ENCODE measurements at places on chromosomes 7 and 10. TPM values are rescaled to one million over a fixed set of nuclear protein-coding genes. Genes with fewer than 3 reads are reported as not detected.

DNA sequence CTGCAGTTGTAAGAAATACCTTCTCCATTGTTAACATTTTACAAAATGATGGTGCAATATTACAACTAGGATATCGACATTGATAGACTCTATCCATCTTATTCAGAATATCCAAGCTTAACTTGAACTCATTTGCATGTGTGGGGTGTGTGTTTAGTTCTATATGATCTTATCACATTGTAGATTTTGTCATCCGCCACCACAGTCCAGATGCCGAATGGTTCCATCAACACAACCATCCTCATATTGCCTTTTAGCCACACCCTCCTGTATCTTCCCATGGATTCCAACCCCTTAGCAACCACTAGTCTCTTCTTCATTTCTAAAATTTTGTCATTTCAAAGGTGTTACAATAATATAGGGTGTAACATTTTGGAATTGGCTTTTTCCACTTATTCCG, 452.9 kb upstream of the AKR1E2 start:
- no peak for DNase-seq

GRCh38 chr7:151403764-151404163, 6.1 kb downstream of the WDR86 start:
- DNase-seq: no peak

DNA sequence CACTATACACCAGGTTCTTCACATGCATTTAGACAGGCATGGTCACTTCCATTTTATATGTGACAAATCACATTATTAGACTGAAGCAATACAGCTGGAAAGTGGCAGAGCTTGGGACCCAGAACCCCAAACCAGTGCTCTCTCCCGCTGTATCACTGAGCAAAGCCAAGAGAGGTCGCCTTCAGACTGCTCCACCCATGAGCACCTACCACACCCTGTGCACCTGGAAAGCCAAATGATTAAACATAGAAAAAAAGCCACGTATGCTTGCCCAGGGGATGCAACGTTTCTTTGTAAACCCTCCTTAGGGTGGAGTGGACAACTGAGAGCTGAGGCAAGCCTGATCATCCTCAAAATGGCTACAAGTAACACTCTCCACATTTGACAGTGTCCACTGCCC, 72.5 kb downstream of the CCDC6 start:
- DNase-seq: no peak

DNA sequence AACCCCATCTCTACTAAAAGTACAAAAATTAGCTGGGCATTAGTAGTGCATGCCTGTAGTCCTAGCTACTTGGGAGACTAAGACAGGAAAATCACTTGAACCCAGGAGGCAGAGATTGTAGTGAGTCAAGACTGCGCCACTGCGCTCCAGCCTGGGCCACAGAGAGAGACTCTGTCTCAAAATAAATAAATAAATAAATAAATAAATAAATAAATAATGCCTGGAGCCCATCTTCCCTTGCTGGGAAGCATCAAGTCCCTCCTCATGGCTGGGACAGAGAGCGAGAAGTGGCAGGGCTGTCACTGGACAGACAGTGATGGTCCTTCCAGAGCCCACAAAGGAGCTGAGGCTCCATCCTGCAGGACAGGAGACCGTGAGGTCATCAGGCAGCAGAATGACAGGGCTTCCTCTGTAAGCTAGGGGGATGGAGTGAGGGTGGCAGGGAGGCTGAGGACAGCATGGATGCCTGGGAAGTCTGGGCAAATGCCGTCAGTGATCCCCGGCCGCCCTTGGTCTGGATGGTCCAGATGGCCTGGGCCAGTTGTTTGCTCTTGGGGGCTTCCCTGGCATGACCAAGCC, 36.4 kb upstream of the ELN start:
- no peak for DNase-seq

GRCh38 chr10:119655566-119656001, 4.4 kb downstream of the BAG3 start:
- no peak for DNase-seq

DNA sequence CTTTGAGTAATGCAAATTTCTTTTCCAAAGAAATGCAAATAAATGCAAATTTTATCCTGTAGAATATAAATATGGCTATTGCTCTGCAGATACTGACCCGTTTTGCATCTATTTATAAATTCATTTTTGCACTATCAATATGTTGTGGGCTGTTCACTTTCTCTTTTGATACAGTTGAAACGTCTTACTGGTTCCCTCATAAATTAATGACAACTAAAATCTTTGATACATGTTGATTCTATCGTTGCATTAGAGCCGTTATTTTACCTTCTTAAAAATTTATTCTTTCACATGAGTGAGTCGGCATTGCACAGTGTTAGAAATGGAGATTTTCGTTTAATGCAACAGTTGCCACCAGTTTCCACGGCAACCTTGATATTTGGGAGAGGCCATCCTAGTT, 689.3 kb upstream of the FOXK1 start:
- DNase-seq: no peak

GRCh38 chr7:144835155-144835611, 670 bp downstream of the TPK1 start:
- peak; percentile 57 for DNase-seq

DNA sequence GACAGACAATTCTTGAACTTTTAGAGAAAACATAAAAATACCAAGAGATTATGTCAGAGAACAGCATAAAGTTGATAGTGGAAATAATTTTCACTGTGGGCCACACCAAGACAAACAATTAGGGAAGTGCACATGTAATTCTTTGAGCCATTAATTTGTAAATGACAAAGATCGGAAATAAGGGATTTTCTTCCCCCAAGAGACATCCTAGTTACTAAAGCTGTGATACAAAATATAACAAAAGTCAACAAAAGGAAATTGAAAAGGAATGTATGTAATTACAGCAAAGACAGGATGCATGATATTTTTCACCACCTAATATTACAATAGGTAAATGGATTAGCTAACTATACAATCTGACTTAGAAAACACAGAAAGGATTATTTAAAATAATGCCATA, 12.4 kb upstream of the LRRC72 start:
- no peak for DNase-seq

DNA sequence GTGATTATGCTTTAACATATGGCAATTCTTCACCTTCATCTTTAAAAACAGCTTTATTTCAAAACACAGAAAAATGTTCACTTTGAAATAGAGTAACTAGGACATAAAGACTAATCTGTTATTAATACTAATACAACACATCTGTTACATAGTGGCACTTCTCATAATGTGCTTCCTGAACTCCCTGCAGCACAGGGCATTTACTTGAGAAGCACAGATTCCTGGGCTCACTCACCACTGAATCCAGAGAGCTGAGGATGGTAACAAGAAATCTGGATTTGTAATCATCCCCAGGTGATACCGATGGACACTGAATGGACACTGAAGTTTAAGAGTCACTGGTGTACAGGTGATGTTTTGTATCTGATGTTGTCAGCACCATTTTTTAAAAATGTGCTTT, 96.1 kb downstream of the COL28A1 start:
- DNase-seq: no peak

DNA sequence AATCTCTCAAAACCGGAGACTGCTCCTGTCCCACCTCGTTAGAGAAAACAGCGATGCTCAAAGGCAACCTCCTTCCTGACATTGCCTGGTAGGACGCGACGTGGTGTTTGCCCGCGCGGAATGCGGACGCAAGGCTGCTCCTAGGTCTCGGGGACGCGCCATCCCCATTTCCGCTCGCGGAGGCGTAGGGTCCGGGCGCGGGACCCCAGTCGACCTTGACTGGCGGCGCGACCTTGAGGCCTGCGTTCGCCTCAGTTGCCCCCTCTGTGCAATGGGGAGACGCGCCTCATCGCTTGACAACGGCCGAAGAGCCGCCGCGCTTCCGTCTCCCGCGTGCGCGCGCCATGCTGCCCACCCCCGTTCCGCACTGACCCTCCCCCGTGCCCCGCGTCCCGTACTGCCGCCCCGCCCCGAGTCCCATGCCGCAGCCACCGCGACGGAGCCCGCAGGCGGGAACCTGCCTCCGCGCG, 412 bp upstream of the PPIA start:
- peak; percentile 57 for DNase-seq

GRCh38 chr7:59079-60016, 133.0 kb upstream of the FAM20C start:
- peak; percentile 55 for DNase-seq

DNA sequence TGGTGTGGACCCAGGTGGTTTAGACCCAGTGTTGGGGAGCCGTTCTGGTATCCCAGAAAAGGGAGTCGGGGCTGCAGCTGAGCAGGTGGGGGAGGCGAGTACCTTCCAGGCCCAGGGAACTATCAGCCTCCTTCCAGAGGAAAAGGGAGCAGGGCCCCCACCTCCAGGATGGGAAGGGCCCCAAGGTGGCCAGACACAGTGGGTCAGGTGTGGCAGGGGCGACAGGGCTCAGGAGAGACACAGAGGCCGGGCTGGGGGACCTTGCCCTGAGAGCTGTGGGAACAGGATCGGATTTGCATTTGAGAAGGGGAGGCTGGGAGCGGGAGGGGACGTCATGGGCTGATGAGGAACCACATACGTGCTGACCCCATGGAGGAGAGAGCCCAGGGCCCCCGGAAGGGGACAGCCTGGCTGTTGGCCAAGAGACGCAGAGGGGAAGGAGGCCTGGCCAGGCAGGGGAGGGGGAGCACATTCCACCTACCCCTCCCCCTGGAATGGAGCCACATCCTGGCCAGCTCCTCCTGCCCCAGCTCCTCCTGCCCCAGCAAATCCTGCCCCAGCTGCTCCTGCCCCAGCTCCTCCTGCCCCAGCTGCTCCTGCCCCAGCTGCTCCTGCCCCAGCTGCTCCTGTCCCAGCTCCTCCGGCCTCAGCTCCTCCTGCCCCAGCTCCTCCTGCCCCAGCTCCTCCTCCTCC, 9.7 kb upstream of the TTYH3 start:
- no peak for DNase-seq

GRCh38 chr10:112827086-112827485, 123.0 kb upstream of the TCF7L2 start:
- no peak for DNase-seq

GRCh38 chr7:43888993-43889945, 17.1 kb downstream of the URGCP start:
- no peak for DNase-seq

The GPR146 gene
- total RNA-seq: 2.7 TPM

The CALU gene
- total RNA-seq: 44.6 TPM

The GHRHR gene
- 4.3 TPM for total RNA-seq

The TLX1 gene
- total RNA-seq: not detected

The SSC4D gene
- total RNA-seq: 0.73 TPM

The TMEM196 gene
- total RNA-seq: 12.9 TPM

All from cerebellum (tissue), 4 donors.